ENCODE measurements at places on chromosomes 16 and 17.

GRCh38 chr16:75246504-75247205, 4.8 kb downstream of the BCAR1 start:
- peak; percentile 84 for DNase-seq

DNA sequence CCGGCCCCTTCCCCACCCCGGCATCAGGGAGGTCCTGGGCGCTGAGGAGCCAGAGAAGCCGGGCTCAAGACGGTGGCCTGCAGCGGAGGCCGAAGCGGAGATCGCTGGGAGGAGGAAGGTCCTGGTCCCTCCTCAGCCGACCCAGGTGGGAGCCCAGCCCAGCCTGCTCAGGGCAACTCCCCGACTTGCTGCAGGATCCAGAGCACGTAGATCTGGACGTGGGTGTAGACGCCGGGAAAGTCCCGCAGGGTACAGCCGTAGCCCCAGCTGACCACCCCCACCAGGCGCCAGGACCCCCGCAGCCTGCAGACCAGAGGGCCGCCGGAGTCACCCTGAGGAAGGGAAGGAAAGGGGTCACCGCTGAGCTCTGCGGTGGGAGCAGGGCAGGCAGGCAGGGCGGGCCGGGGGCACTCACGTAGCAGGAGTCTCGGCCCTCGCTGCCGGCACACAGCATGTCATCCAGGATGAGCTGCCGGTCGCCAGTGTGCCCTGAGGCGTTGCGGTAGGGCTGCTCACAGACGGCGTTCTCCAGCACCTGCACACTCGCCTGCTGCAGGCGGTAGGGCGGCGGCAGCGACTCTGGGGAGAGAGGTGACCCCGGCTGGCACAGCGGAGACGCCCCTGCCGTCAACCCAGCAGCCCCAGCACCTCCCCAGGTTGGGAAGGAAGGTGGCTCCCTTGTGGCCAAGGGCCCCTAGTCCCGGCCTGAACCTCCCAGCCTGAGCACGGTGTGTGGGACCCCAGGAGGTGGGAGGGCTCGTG, 5.4 kb downstream of the TPSD1 start:
- DNase-seq = no peak

GRCh38 chr16:22369221-22369811, 5.1 kb downstream of the CDR2 start:
- DNase-seq = peak; percentile 84

DNA sequence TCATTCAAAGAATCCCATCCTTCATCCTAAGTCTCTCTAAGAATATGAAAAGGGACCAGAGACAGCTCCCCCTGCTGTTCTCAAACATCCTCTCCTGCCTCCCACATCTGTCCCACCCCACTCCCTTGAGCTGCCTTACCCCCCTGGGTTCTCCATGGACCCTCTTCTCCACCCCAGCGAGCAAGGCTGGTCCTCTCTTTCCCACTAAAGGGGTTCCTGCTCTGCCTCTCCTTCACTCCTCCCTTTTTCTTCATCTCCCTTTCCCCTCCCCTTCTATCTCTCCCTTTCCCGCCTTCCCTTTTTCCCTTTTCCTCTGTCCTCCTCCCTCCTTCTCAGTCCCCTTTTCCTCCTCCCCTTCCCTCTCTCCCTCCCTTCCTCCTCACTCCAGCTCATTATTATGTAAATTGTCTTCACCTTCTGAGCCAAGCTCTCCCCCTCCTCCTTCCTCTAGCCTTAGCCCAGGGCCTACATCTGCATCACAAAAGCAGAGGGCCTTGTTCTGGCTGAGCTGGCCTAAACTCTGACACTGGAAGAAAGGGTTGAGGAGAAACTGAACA, 90.0 kb downstream of the GNAO1 start:
- DNase-seq = no peak

DNA sequence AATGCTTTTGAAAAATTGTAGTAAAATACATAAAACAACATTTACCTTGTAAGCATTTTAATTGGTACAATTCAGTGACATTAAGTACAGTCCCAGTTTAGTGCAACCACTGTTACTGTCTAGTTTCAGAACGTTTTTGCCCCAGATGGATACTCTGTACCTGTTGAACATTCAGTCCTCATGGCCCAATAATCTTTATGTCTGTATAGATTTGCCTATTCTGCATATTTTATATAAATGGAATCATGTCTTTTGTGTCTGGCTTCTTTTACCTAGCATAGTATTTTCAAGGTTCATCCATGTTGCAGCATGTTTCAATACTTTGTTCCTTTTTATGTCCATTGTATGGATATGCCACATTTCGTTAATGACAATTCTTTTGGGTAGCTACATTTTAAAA, 37.2 kb downstream of the TENT4B start:
- DNase-seq = no peak

- DNase-seq = no peak
These were observed 38.2 kb upstream of the DOC2B start for GRCh38 chr17:219696-220095.

DNA sequence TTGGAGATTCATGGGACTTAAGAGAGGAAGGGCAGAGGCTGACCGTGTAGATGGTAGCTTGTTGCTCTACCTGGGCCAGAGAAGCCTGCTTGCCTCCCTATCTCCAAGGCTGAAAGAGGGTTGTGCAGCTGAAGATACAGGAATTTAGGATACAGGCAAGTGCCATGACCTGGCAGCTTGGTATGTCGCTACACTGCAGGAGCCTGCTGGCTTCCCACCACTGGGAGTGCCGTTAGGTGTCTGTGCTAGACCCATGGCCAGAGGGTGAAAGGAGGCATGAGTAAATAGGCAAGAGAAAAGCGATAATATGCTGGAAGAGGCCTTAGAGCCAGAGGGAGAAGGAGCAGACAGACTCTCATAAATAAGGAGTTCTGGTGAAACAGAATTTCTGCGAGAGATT, 10.6 kb downstream of the NAA60 start:
- DNase-seq = no peak

DNA sequence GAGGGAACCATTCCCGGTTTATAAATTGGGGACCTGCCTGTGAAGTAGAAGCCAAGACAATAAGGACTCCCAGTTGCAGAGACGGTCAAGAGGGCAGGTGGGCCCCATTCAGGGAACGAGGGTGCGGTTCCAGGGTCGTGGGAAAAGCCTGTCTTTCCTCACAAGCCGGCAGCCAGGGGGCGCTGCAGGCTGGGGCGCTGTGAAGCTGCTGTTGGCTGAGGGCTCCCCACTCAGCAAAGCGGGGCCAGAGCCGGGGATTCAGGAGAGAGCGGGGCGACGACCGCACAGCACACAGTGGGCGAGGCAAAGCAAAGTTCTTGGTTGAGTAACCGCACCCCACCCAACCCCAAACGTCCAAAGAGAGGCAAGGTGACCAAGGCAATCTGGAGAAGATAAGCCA, 24.9 kb downstream of the CDRT15 start:
- peak; percentile 4 for DNase-seq

GRCh38 chr16:29710227-29711219, 31.5 kb downstream of the QPRT start:
- peak; percentile 77 for DNase-seq

DNA sequence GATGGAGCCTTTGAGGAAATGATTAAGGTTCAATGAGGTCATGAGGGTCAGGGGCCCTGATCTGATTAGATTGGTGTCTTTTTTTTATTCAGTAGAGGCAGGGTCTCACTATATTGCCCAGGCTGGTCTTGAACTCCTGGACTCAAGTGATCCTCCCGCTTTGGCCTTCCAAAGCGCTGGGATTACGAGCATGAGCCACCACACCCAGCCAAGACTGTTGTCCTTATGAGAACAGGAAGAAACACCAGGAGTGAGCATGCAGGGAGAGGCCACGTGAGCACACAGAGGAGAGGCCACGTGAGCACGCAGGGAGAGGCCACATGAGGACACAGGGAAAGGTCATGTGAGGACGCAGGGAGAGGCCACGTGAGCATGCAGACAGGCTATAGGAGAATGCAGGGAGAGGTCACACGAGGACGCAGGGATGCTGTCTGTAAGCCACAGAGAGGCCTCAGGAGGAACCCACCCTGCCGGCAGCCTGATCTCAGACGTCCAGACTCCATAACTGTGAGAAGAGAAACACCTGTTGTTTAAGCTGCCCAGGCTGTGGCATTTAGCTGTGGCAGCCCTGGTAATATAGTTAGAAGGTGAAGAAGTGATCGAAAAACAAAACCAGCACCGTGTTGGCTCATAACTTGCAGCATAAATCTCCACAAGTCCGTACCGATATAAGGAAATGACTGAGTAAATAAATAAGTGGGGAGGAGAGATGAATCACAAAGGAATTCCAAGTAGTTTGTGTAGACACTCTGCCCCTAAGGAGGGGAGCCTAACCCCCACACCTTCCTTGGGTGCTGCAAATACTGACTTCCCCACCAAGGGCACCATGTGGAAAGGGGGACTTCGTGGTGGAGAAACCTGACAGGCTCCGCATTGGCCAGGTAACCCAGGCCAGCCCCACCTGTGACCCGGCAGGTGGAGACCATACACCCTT, 14.6 kb upstream of the CSNK1D start:
- peak; percentile 93 for DNase-seq

- DNase-seq = no peak
These were observed 56.2 kb downstream of the CCDC57 start for GRCh38 chr17:82156284-82156925.

- no peak for DNase-seq
These were observed 667 bp downstream of the FSCN2 start for GRCh38 chr17:81528651-81529436.

- DNase-seq = peak; percentile 44
These were observed 28.8 kb downstream of the DYNLRB2 start for GRCh38 chr16:80569440-80570105.

- DNase-seq = peak; percentile 62
These were observed 1.0 kb downstream of the ST3GAL2 start for GRCh38 chr16:70437582-70438557.

GRCh38 chr17:62668091-62668804, 40.8 kb downstream of the MRC2 start:
- no peak for DNase-seq

GRCh38 chr17:74776044-74776962, at the start of gene NAT9:
Gene NAT9, minus strand, starts transcription at chr17:74776345. Its CDS starts 647 bp downstream, at chr17:74775698.
- DNase-seq = peak; percentile 96

- DNase-seq = no peak
These were observed 24.0 kb downstream of the CEP295NL start for GRCh38 chr17:78878871-78879527.

- DNase-seq = no peak
These were observed 534.9 kb upstream of the HSBP1 start for GRCh38 chr16:83272843-83273242.

DNA sequence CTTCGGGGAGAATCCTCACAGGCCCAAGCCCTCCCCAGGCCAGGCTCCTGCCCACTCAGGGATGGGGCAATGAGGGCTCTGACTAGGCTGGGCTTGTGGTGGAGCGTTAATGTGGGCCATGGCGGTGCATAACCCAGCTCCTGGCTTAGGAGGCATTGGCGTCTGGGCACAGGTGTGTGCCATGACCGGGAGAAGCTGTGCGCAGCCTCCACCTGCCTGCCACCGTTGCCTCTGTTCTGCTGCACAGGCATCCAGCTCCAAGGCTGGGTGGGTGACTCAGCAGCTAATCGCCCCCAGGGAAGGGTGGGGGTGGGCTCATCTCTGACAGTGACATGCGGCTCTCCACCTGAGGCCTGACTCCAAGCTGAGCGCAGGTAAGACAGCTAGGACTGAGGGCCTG, 3.5 kb upstream of the ARHGAP27 start:
- DNase-seq = no peak

DNA sequence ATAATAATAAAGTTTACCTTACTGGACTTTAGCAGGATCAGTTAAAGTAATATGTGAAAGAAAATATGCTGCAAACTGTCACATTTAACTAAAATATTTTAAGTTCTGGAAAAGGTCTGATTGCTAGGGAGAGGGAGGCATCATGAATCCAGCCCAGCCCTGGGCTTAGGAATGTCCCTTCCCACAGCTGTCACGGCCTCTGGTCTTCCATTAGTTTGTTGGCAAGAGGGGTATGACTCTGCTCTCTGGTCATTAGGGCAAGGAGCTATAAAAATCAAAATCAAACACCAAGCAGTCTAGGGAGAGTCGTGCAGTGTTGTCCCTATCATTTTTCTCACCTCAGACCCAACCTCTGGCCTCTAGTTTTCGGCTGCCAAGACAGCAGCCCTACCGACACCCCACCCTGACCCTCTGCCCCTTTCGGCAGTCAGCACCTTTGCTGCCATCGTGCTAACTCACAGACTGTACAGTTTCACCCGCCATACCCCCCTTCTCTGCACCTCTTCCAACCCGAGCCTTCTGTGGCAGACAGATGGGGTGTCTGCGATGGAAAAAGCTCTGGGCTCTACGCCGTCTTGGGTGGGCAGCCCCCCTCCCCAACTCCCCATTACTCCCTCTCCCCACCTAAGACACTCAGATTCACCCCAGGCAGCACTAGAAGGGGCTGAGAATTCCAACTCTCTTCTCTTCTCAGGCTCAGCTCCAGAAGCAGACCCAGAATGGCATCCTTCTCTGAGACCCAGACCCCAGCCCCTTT, 41.4 kb downstream of the NEUROD2 start:
- no peak for DNase-seq

- no peak for DNase-seq
These were observed 141.1 kb downstream of the GSG1L start for GRCh38 chr16:27922433-27922832.

- DNase-seq = no peak
These were observed 31.9 kb upstream of the NUDT7 start for GRCh38 chr16:77690416-77690815.

DNA sequence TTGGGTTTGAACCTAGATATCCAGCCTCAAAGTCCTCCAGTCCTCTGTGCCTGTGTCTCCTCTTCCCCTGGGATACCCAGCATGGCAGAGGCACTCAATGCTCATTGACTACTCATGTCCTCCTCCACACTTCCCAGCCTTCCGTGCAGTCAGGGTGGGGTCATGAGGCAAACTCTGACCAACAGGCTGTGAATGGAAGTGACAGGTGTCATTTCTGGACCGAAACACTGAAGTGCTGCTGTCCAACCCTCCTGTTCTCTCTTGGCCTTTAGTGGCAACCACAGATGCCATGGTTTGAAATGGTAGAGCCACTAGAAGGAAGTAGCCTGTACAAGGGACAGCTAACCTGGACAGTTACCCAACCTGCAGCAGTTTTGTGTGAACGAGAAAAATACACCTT, 46.7 kb upstream of the MAP3K14 start:
- DNase-seq = no peak

DNA sequence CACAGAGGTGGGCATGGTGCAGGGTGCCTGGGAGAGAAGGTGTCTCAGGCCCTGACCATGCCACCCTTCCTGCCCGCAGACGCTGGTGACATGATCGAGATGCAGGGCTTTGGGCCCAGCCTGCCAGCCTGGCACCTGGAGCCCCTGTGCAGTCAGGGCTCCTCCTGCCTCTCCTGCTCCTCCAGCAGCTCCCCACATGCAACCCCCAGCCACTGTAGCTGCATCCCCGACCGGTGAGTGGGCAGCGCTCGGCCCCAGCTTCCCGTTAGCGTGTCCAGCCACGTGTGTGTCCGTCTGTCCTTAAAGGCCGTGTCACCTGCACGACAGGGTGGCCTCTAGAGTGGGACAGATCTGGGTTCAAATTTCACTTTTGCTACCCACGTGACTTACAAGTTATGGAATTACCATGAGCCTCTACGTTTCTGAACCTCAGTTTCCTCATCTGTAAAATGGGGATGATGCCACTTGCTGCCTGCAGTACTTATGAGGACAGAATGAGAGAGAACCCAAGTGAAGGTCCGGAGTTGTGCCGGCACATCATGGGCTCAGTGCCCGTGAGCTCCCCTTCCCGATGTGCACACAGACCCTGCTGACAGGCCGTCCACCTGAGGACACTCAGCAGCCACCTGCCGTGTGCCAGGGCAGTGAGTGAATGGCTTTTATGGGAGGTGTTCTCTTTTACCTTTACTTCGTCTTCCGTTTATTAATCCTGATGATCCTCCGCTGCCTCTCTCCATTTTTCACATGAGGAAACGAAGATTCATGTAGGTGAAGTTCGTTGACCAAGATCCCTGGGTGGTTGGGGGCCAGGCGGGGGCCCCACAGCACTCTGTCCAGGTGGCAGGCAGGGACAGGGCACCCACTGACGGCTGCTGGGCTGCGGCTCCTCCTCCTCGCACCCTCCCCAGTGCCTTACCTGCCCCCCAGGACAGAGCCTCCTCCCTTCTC, 29.4 kb downstream of the MNT start:
- DNase-seq = no peak

Measured in fibroblast of pulmonary artery (primary cell).